ENCODE measurements at places on chromosomes 1 and 21.

DNA sequence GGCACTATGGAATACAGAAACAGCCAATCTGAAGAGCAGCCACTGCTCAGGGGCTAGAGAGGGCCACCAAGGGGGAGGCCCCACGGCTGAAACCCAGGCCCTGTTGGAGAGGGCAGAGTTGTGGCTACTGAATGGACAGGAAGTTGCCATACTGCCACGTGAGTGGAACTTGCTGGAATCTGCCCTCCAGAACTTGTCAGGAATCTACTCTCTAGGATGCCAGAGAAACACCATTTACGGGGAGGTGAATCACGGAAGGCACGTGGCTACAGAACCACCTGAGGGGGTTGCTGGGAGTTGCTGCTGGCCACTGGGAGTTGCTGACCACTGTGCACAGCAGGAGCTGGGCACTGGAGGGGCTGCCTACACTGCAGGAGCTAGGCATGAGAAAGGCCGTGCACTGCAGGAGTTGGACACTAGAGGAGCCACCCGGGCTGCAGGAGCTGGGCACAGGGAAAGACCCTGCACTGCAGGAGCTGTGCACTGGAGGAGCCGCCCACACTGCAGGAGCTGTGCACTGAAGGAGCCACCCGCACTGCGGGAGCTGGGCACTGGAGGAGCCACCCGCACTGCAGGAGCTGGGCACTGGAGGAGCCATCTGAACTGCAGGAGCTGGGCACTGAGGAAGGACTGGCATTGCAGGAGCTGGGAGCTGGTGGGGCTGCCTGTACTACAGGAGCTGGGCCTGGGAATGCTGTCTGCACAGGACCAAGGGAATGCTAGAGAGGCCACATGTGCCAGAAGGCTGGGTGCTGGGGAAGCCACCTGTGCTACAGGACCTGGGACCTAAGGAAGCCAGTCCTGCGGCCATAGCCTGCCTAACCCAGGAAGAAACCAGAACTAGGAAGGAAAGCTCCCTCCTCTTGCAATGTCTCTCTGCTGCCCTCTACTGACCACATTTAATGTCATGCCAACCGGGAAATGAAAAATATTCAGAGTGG is 343.4 kb downstream of the MATN1 start:
- peak; percentile 63 for DNase-seq

- no peak for DNase-seq
These were observed 276.1 kb upstream of the SPAG17 start for GRCh38 chr1:118461154-118461553.

DNA sequence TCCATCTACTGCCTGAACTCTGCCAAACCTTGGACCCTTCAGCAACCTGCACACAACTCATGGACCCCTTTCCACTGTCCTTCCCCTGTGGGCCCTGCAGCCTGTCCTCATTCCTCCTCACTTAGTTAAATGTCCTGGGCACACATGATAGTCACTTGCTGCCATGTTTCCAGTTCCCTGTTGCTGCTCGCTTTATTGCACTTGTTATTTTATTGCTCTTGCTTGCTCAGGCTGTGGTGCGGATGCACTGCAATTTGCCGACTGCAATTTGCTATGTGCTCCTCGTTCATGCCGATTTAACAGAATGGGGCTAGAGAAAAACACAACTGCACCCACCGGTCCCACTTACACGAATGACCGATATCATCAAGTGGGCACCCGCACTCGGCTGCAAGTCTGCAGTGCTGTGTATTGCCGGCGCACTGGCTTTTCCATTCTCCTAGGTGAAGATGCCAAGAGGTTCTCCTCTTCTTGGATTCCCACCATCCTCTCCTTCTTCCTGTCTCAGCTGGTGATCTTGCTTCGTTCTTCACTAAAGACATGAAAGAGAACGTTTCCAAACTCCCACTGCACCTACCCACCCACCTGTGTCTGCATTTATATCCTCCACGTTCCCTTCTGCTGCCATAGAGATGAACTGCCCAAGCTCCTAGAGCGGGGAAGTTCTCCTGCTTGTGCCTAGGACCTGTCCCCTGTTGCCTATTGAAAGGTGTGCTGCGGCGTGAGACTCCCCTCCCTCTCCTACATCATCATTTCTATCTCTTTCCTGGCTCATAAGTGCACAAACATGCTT is 45.4 kb upstream of the B3GALT5 start:
- DNase-seq, result no peak

- no peak for DNase-seq
These were observed 40.1 kb downstream of the SERTAD4 start for GRCh38 chr1:210272666-210273065.

- peak; percentile 26 for DNase-seq
These were observed 790.4 kb downstream of the NCAM2 start for GRCh38 chr21:21788591-21788990.
